ENCODE measurements at places on chromosomes 7 and 10.

DNA sequence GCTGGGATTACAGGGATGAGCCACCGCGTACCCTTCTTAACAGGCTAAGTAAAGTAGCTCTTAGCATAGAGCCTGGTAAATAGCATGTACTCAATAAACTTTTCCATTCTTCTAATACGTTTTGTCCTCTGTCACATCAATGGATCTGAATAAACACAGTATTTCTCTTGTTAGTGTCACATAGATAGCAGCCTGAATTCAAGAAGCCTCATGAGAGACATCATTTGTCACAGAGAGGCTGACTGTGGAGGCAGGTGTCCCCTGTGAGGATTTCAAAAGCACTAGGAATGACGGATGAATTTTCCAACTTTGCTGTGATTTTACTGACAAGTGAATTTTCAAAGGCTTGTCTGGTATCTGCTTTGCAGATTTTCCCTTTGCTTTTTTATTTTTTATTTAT, 82.6 kb upstream of the CDC14C start:
- no peak for DNase-seq

- DNase-seq = no peak
Measured at GRCh38 chr7:141133646-141134045, 59.8 kb downstream of the TMEM178B start.

- DNase-seq = no peak
Measured at GRCh38 chr7:55570218-55570873, 2.0 kb downstream of the VOPP1 start.

- no peak for DNase-seq
Measured at GRCh38 chr7:27520815-27521790, 141.6 kb downstream of the HIBADH start.

GRCh38 chr10:30863516-30864210, 168.0 kb downstream of the ZNF438 start:
- no peak for DNase-seq

- DNase-seq = no peak
Measured at GRCh38 chr10:19626156-19626555, 190.1 kb upstream of the PLXDC2 start.

DNA sequence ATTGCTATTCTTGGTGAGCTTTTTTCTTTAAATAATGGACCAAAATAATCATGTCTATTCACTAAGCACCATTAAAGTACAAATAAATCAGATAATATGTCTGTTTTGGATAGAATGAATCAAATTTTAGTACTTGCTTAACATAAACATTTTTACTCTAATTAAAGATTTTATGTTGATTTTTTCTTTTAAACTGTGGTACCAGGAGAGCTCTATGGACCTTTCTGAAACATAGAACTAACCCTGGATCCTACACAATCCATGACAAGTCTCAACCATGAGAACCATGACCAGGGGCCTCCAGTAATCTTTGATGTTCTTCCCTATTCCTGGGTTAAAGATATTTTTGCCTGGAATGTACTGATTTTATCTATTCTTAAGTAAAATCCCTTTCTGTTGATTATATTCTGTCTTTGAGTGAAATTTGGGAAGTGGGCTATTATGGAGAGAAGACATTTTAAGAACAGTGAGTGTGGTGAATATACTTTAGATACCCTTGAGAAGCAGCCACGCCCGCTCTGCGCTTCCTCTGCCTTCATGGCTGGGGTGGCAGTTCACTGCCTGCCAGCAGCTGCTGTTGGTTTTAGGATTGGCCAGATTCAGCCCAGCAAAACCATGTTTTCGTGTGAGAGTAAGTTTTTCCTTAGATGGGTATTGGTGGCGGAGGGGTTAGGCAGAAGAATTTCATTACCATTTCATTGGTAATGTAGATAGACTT, 42.2 kb upstream of the BHLHA15 start:
- no peak for DNase-seq

DNA sequence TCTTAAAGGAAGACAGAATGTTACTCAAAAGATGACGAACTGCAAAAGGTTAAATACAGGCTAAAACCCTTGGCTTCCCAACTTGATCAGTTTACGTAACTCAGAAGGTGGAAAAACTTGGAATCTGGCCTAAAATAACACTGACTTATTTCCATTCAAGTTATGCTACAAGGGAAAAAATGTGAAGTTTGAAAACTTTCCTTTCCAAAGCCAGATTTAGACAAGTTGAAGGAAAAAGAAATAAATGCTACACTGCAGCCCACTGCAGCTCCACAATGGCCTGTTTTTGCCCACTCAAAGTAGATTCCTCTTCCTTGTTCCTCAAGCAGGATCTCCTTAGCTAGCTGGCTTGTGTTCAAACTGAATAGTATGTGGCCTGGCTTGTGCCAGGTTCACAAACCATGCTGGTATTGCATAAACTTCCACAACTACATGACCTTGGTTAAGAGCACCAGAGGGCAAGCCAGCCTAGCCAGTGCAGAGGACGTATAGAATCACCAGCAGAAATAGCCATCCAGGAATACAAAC, 166.2 kb downstream of the CPEB3 start:
- no peak for DNase-seq

DNA sequence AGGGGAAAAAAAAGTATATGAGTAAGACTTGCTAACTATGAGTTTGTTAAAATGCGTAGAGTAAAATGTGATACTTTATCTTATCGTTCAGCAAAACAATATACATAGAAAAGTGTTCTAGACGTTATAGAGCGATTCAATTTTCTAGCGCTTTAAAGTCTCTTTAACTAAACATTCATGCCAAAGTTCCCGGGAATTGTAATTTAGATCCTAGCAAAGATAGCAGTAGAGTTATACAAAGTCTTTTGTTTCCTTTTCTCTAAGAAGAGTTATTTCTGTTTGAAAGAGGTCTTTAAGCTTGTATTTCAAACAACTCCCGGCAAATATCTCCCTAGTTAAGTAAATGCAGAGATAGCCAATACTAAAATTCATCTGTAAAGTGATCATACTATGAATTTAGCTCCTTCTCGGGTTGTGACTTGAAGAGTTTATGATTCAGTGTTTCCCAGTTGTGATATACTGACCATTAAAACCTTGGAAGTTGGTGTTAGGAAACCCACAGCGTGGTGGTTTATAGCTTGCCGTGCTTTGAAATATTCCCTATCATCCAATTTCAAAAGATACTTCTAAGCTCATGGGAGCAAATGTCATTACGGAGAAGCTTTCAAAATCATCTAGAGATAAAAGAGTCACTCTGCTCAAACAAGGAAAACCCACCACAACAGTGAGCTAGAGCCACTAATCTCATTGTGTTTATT, 171.7 kb downstream of the CSTF2T start:
- DNase-seq = no peak

- no peak for DNase-seq
Measured at GRCh38 chr7:108589199-108589598, 19.5 kb downstream of the DNAJB9 start.

- no peak for DNase-seq
Measured at GRCh38 chr10:69406302-69406811, 10.4 kb downstream of the TACR2 start.

DNA sequence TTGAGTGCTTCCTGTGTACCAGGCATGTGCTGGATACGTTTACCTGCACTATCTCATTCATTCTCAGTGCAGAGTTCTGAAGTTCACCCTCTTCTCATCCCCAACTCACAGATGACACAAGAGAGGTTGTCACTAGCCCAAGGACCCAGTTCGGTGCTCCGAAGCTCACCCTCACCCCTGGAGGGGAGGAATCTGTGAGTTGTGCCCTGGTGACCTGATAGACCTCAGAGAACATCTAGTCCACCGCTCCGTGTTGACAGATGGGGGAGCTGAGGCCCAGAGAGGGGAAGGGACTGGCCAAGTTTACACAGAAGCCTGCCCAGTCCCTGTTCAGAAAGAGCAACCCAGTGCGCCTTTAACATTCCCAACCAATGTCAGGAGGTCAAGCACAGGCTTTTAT, 44.8 kb upstream of the EMX2 start:
- no peak for DNase-seq

DNA sequence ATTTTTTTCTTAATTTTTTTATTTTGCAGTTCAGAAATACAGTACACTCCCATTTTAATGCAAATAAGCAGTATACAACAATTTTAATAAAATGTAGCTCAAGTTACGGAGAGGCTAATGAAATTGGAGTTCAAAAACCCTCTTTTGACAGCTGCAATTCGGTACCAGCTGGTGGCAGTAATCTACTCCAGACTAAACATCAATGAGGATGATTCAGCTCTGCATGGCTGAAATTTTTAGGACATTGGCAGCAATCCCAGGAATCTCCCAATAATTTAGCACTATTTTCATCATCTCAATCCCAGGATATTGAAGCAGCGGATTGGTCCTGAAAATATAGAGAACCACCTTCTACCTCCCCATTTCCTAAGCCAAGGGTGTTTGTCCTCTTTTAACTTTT, 278.8 kb downstream of the CACNA2D1 start:
- DNase-seq = no peak

GRCh38 chr7:4010061-4010605, 672.0 kb upstream of the FOXK1 start:
- no peak for DNase-seq

DNA sequence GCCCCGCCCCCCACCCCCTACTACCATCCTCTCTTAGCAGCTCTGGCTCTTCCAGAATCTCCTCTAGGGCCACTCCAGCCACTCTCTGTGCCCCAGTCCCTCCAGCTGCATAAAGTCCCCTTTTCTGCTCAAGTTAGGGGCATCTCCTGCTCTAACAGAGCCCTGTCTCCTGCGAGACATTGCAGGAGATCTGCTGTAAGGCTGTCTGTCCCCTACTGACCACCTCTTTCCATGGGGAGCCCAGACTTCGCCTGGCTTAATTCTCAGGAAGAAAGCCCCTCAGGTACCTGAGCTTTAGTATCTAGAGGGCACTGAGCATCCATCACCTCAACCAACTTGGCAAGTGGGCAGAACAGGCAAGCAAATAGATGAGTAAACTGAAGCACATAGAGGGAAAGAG, 200.7 kb upstream of the ZMIZ1 start:
- DNase-seq = no peak

- no peak for DNase-seq
Measured at GRCh38 chr10:71173466-71173865, 38.9 kb upstream of the UNC5B start.

GRCh38 chr10:21172930-21173801, 276.1 kb upstream of the NEBL start:
- no peak for DNase-seq

DNA sequence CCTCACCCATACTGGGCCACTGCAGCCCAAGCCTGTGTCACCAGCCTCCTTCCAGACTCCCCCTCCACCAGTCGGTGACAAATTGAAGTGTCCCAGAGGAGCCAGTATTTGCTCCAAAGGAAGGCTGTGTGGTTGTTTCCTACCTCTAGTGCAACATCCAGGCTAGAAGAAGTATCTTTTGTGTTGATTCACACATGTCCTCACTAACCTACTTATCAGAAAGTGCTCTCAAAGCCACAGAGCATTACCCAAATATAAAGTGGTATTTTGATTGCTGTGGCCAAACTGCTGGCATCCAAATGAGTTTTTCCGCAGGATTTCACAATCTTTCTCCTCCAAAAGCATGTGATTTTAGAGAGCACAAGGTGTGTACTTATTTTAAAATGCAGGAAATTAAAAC, 134.8 kb downstream of the CUL2 start:
- DNase-seq = no peak

- DNase-seq = no peak
Measured at GRCh38 chr10:131461093-131461492, 149.6 kb upstream of the TCERG1L start.
